Stimulated activated CD4-positive, alpha-beta T cell treated with anti-CD3 and anti-CD28 coated beads, Interleukin-15, amount 100 ng/mL, for 1 hour (primary cell): ENCODE measurements at places on chromosomes 6 and 20.

DNA sequence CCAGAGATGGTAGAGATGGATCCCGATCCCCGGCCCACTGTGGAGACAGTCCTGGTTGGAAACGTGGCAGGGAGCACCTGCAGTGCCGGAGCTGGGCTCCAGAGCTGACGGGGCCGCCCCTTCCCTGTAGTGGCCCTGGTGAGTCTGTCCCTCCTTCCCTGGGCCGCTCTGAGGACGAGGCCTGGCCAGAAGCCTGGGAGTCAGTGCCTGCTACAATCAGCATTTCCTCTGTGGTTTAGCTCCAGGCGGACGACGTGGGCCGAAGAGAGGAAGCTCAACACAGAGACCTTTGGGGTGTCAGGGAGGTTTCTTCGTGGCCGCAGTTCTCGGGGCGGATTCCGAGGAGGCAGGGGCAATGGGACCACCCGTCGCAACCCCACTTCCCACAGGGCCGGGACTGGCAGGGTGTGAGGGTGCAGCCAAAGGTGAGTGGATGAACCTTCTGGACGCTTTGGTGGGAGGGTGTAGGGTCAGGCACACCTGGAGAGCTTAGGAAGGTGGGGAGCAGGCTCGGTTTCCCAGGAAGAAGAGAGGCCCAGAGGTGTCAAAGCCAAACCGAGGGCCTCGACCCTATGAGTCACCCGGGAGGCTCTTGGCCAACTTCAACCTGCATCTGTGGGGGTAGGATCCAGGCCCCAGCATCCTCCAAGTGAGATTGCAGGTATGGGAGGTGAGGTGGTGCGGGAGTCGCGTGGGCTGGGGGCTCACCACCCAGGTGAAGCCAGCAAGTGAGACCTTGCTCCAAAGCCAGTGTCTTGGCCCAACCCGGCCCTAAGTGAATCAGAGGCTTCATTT is 9.9 kb downstream of the PSMA7 start:
- no peak for DNase-seq

GRCh38 chr6:24069526-24069925 is 56.5 kb upstream of the NRSN1 start:
- DNase-seq = no peak

DNA sequence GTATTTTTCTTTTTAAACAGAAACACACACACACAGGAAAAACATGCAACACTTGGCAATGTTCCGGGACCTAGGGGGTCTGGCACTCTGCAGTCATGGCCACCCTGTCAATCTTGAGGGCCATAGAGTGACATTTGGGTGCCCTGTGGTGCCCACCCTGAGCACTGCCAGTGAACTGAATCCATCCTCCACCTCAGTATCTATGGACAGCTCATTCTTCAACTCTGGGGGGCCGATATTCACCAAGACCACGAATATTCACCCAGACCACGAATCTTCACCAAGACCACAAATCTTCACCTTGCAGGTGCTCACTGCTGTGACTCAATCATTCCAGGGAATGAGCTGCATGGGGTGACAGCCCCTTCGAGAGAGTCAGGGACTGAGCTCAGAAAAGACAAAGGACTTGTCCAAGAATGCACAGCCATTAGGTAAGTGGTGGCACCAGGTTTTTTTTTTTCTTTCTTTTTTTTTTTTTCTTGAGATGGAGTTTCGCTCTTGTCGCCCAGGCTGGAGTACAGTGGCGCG is 19.1 kb downstream of the SNAI1 start:
- no peak for DNase-seq

- DNase-seq = no peak
These were observed 22.6 kb downstream of the B4GALT5 start for GRCh38 chr20:49690899-49691620.

DNA sequence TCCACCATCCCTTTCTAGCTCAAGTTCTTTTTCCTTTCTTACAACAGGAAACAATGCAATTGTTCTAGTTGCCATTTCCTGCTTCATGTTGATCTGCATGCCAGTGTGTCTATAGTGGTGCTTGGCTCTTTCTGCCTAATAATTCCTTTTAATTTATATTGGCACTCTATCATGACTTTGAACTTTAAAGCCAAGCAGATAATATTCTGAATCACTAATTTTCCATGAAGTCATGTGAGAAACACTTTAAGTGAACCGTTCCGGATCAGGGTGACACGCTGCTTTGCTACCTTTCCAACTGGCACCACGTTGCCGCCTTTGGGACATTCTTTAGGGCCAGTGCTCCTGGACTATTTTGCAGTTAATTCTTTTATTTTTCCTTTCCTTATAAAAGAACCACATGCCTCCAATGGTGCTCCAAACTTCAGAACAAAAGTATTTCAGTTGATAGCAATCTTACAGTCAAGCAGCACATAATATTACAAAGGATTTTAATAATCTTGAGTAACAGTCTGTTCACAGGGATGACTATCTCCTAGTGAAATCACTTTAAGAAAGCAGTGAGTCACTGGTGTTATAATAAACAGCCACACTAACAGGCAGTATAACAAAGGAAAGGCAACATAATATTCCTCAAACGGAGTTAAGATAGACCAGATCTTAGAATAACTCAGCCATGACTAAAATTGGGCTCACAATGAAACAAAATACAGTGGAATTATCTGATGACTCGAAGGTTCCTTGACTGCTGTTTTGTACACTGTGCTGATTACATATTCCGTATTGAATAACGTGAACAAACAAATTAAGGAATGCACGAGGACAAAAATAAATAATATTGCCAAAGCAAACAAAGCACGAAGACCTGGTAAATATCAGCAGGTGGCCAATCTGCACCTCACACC is 19.0 kb upstream of the BLOC1S5 start:
- no peak for DNase-seq

DNA sequence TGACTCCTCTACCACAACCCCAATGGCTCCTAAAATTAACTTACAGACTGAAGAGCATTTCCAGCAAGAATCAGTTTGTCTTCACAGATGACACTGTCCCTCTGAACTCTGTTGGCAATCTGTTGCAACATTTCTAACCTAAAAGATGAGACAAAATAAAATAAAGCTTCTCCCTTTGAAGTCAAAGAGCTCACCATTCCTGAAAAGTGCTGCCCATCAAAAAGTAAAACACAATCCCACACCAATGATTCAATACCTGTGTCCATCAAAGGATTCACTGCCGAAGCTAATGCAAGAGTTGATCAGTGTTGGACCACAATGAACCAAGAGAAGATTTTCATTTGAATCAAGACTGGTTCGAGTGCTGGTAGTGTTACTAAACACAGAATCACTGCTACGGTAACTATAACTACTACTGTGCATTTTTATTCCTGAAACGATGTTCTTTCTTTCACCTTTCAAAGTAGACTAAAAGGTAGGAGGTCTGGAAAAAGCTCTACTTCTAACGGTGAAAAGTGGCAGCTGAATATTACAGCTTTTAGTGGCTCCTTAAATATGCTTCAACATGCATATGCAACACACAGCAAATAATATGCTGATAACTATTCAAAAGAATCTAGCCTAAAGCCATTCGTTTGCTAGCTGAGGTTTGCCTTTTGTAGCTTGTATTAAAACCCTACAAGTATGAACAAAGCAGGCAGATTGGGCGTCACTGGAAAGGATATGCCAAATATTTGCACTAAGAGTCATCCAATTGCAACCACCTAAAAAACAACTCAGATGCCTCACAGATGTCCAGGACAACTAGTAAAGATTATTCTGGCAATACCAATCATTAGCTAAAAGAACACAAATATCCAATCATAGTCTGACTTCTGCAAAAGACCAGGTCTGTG is at the start of gene DST:
Gene DST (minus strand): TSS at position 524 of the 896 bp plus-strand sequence.
- no peak for DNase-seq

GRCh38 chr6:100633096-100633777 is 168.5 kb upstream of the SIM1 start:
- no peak for DNase-seq

DNA sequence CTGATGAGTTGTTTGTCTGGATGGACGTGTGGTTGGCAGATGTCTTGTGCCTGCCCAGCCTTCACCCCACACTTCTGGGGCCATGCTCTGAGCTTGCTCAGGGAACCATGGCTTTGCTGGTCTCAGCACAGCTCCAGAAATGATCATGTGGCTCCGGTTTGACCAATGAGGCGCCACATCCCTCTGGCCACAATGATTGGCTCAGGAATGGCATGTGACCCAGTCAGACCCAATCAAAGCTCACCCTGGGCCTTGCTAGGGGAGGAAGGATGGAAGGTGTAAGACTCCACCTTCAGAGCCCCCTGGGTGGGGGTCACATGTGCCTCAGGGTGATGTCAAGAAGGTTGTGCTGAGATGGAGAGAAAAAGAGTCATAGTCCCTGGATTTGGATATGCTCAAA is 281.6 kb upstream of the SULF2 start:
- no peak for DNase-seq

DNA sequence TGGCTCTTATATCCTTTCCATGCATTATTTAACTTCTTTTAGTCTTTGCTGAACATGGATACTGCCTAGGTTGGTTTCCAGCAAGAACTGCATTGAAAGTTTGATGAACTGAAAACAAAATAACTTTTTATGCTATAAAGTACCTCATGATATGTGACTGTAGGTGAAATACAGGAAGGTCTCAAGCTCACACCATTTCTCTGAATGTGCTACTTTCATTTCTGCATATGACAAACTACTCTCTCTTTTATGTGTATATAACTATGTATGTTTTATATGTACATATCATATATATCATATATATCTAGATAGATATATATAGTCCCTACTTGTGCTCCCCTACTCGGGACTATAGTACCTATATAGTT is 65.9 kb downstream of the AIG1 start:
- DNase-seq = no peak

DNA sequence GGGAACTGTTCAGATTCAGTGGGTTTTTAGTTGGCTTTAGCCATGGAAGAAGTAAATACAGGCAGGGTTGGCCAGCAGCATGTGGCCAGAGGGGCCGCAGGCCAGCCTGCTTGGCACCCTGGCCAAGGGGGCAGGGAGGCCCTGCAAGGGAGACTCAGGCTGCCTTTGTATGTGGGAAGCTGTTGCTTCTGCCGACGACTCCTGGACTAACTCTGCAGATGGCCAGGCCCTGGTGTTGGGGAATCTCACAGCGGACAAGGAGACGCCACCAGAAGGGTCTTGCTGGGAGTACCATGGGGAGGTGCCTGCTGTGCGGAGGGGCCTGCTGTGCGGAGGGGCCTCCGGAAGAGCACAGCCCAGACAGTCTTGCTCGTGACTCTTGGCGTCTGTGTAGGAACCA is 25.2 kb downstream of the PYGB start:
- no peak for DNase-seq

DNA sequence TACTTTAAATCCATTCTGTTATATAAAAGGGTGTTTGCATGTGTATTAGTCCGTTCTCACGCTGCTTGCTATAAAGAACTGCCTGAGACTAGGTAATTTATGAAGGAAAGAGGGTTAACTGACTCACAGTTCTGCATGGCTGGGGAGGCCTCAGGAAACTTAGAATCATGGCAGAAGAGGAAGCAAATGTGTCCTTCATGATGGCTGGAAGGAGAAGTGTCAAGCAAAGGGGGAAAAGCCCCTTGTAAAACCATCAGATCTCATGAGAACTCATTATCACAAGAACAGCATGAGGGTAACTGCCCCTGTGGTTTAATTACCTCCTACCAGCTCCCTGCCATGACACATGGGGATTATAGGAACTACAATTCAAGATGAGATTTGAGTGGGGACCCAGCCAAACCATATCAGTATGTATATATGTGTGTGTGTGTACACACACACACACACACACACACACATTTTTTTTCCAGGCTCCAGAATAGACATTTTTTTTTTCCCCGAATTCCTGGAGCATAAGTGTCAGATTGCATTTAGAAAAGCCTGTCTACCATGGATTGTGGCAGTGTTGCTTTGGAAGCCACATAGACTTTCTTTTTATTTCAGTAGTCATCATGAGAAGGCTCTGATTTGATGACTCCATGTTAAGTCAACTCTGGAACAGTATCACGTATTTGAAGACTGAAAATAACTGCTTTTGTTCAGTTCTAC is 31.5 kb downstream of the KDM1B start:
- DNase-seq = no peak

GRCh38 chr6:159642995-159643394 is 50.0 kb downstream of the SOD2 start:
- DNase-seq = no peak

- no peak for DNase-seq
These were observed 79.2 kb upstream of the CD93 start for GRCh38 chr20:23165307-23165750.

DNA sequence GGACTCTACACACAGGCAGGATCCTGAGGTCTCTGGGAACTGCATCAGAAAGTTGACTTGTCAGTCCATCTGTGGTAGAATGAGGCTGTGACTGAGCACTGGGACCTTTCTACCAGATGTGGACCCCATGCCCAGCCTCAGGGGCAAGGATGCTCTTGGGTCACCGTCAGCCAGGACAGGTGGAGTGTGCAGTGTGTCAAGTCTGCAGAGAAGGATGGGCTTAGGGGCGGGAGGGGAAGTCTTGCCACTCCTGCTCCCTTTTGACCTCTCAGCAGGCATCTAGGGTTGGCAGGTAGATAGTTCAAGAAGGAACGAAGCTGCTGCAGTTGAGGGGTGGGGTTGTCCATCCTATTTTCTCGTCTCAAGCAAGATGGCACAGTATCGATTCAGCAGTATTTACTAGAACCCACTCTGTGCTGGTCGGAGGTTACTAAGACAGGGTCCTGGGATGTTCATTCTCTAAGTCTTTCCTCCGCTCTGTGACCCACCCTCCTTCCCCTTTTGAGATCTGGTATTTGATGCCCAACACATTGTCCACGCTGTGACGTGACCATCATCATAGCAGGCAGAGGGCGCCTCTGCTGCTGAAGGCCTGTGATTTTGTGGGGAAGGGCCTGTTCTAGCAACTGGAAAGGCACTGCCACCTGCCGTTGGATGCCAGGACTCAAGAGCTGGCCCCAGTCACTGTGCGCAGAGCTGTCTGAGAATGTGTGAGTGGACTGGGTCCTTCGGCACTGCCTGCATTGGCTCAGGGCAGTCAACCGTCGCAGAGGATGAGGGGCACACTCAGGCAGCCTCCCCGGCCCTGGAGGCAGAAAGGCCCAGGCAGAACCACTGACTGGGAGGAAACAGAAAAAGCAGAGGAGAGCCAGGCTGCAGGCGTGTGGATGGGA is 23.2 kb downstream of the RBCK1 start:
- DNase-seq = no peak

DNA sequence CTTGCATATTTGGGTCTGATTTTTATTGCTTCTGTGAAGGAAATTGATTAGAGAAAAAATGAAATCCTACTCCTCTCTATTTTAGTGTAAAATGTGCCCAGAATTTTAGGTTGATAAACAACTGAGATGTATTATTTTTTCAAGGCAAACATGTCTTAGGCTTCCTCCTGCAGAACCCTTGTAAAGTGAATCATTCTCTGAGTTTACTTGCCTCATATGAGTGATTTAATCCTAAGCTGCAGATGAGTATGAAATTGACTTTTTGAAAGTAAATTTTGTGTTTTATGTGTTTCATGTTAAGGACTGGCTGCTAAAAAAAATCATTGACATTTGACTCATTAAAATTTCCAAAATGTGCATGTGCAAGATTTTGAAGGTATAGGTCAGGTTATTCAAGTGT is 138.5 kb upstream of the PHACTR1 start:
- no peak for DNase-seq

DNA sequence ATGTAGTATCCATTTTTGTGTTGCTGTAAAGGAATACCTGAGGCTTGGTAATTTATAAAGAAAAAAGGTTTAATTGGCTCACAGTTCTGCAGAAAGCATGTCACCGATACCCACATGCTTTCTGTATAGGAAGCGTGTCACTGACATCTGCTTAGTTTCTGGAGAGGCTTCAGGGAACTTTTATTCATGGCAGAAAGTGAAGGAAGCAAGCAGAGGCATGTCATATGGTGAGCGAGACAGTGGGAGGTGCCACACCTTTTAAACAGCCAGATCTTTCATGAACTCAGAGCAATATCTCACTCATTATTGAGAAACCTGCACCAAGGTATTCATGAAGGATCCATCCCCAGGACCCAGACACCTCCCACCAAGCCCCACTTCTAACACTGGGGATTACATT is 3.5 kb downstream of the SUMO4 start:
- DNase-seq = no peak
